ENCODE measurements at places on chromosomes 2 and 18.

DNA sequence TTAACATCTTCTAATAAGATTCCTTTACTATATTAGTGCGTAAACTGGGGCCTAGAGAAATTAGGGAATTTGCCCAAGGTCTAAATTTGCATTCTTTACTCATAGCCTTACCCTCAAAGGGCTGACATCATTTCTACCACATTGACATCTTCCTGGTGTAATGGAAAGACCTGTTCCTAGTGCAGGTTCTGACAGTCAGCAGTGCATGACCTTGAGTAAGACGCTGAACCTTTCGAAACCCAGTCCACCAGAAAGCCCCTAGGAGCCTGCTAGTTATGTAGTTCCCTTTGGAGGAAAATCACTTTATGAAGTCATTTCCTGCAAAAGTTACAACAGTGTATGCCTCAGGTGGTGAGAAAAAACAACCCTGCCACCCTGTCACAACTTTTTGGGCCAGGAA lies 388.3 kb downstream of the TNS1 start:
- DNase-seq = no peak

DNA sequence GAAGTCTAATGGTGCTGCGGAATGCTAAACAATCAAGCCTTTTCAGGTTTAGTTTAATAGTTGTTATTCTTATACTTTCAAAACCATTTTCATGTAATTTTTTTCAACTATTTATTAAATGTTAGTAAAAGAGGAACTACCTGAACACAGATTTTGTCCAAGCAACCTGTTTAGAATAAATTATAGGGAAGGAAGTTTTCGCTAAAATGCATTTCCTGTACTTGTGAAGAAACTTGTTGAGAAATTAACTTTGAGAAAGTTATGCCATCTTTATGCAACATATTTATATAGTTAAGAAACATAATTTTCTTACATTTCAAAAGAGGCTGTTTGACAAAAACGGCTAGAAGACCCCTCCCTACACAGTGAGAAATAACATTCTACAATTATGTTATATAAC lies 16.6 kb downstream of the MAP4K4 start:
- DNase-seq = no peak

- no peak for DNase-seq
These were observed 22.7 kb downstream of the BCL11A start for GRCh38 chr2:60530660-60531281.

- no peak for DNase-seq
These were observed 962.3 kb upstream of the NRXN1 start for GRCh38 chr2:51994123-51994763.

- DNase-seq = no peak
These were observed 56.5 kb upstream of the CWC22 start for GRCh38 chr2:180063494-180064092.

GRCh38 chr2:216683846-216684245 lies 11.5 kb downstream of the IGFBP5 start:
- no peak for DNase-seq

DNA sequence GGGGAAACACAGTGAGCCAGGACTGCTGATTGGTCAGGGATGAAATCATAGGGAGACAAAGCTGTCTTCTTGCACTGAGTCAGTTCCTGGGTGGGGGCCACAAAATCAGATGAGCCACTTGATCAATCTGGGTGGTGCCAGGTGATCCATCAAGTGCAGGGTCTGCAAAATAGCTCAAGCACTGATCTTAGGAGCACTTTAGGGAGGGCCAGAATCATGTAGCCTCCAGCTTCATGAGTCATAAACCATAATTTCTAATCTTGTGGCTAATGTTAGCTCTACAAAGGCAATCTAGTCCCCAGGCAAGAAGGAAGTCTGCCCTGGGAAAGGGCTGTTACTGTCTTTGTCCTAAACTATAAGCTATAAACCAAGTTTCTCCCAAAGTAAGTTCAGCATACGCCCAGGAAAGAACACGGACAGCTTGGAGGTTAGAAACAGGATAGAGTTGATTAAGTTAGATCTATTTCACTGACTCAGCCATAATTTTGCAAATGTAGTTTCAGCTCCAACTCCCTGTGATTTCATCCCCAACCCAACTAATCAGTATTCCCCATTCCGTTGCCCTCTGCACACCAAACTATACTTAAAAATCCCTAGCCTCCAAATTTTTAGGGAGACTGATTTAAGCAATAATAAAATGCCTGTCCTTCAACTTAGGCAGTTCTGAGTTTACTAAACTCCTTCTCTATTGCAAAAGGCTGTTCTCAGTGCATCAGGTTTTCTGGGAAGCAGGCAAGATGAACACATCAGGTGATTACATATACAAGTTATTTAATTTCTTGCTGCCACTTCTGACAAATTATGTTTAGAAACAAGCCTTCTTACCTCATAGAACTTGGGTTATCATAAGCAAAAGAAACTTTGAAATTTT lies 226.9 kb upstream of the SPOPL start:
- no peak for DNase-seq

GRCh38 chr2:141271346-141271745 lies 859.5 kb downstream of the LRP1B start:
- no peak for DNase-seq

GRCh38 chr2:26161926-26162325 lies 11.0 kb upstream of the GAREM2 start:
- no peak for DNase-seq

DNA sequence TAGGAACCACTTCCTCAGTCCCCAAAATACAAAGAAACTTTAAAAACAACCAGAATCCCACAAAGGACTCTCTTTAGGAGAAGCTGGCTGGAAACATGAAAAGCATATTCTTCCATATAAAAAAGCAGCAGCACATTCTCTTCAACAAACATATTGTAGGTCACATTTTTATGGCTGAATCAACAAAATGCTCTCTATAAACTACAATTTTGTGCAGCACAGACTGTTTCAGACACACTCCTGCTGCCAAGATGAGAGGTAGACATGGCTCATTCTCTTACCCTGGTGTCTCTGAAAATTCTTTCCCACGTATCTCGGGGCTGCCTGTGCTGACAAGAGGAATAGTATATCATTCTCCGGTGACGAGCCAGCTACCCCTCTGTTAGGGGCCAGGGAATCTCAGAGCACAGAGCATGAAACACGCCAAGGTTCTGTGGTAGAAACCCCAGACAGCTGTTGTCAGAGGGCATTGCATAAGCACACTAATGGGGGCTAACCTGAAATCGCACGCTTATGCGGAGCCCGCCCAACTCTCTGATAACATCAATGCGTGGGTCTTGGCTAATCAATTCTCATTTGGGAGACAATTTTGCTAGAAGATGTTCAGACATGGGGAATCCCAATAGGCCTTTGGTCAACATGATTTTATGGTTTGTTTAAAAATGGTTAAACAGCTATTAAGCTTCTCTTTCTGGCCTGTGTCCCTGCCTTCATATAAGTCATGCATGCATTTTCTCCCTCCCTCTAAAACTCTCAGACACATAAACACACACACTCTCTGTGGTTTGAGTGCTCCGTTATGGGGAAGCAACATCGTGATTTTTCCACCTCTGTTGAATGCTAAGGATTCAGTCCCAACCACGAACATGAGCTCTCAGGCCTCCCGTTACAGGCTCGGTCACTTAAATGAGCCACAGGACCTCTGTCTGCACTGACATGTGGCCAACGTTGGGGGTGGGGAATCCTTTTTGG lies 177.5 kb downstream of the INO80D start:
- no peak for DNase-seq

GRCh38 chr2:28970464-28971160 lies 10.5 kb upstream of the TOGARAM2 start:
- no peak for DNase-seq

GRCh38 chr18:58046093-58046793 lies 2.2 kb downstream of the NEDD4L start:
- DNase-seq = no peak

- no peak for DNase-seq
These were observed 89.9 kb downstream of the ACSL3 start for GRCh38 chr2:222950638-222951285.

GRCh38 chr2:120343433-120344105 lies 2.4 kb upstream of the INHBB start:
- DNase-seq = no peak

DNA sequence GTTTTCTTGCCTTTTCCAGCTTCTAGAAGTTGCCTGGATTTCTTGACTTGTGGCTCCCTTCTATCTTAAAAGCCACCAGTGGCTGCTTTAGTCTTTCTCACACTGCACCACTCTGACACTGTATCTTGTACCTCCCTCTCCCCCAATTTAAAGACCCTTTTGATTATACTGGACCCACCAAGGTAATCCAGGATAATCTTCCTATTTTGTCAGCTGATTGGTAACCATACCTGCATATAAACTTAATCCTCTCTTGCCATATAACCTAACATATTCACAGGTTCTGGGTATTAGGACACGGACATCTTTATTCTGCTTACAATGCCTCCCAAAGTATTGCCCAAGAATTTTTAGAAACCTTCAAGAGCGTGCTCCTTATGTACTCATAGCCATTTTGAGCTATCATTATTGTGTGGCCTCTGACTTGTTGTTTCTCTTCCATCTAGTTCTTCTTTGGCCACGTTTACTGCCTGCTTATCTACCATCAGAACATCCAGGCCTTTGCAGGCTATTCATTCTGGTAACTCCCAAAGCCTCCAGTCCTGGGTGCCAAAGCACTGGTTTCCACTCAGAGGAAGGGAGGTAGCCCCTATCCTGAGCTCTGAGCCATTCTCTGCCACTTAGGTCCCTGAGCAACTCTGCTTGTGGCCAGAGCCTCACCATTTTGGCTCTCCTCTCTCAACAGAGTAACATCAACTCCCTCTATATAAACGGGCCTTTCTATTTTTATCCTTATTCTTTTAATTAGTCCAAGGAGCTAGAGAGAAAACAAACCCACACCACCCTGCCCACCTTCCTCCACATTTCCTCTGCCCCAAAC lies 70.8 kb downstream of the MYO3B start:
- no peak for DNase-seq

DNA sequence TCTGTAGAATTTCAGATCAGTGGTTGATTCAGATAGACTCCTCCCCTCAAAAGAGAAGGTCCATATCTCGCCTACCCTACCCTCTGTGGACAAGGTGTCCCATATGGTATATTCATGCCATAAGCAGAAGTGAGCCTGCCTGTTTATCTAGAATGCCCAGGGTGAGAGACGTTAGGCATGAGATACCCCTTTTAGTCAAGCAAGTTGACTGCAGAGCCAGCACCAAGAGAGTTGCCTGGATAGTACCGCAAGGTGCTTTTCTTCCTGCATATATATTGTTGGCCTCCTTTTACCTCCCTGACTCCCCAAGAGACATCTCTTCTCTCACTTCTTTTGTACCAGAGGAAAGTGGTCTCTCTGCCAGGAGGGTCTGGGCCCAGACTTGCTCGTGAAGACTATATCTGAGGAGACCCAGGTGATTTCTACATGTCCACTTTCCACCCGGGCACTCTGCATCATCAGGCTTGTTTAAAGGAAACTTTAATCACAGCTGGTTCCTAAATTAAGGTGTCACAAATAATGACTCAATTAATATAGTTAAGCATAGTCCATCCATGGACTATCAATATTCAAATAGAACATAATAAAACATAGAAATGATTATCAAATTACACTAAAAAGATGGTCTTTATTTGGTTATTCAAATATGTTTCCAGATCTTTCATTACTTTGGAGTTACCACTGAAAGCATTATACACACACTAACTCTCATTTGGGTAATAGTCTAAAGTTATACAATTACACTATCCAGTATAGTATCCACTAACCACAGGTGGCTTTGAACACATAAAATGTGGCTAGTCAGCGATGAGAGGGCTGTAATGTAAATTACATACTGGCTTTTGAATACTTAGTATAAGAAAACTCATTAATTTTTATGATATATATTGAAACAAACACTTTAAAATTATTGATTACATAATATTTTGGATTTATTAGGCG lies 4.1 kb downstream of the ITGA4 start:
- no peak for DNase-seq

- no peak for DNase-seq
These were observed 61.7 kb upstream of the SPTBN1 start for GRCh38 chr2:54394392-54394791.

GRCh38 chr2:230266638-230267037 lies 41.1 kb downstream of the SP140 start:
- no peak for DNase-seq

DNA sequence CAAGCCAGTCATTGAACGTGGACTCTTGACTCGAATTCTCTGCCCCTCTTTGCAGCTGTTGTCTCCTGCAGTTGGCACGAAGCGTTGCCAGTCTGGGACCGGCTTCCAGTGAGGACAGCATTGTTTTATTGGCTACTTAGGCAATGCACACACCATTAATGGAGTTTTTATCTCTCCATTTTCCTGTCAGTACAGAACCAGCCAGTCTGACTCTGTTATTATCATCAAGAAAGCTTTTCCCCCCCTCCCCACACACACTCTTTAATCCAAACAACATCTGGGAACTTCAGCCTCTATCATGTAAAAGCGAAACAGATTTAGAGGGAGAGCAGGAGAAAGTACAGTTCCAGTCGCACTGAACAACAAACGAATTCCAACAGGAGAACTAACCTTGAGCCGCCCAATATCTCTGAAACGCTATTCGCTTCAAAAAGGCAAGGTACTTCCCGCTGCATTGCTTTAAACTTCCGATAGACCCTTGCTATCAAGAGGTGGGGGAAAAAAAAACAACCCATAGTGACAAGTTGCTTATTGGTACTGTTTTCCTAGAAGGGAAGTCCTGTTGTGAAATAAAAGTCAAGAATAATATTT lies 38.2 kb downstream of the ACVR1 start:
- DNase-seq = no peak

GRCh38 chr2:212538305-212539071 lies at the start of gene ERBB4:
TSS of gene ERBB4 (minus strand) at chr2:212538802. CDS start at chr2:212538530, 272 bp downstream.
- no peak for DNase-seq

- no peak for DNase-seq
These were observed 28.5 kb upstream of the MCFD2 start for GRCh38 chr2:46943881-46944798.

DNA sequence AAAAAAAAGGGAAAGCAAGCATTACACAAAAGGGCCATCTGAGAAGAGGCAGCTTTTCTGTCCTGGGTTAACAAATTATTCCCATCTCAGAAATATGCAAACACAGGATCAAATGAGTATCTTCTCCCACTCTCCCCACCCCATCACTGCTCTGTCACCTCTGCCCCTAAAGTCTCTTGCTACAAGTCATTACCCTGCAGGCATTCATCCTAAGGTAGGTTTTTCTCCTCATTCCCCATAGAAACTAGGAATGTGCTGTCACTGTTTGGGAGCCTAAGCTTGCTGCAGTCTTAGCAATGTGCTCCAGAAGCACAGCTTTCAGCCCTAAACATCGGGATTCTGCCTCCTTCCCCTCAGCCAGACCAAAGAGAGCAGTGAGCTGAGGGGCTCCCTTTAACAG lies 3.6 kb downstream of the LRRTM1 start:
- no peak for DNase-seq

DNA sequence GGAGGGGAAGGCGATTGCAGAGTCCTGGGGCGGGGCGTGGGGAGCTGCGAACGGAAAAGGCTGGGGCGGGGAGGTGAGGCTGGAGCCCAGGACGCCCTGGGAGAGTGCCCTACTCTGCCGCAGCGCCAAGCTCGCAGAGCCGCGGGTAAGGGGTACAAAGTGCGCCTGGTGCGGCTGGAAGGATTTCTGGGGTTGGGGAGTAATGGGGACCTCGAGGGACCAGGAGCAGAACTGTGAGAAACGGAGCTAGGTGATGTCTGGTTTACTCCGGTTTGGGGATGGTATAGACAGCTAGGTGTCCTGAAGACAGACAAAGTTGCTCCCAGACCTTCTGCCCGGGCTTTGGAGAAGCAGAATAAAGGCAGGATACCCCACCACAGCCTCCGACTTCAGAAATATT lies 718 bp upstream of the NXPH2 start:
- DNase-seq = no peak

GRCh38 chr18:75227535-75228296 lies 17.1 kb downstream of the TSHZ1 start:
- no peak for DNase-seq

GRCh38 chr18:8949206-8949605 lies 153.3 kb upstream of the NDUFV2 start:
- DNase-seq = no peak

All from kidney epithelial cell (primary cell).